ENCODE measurements at places on chromosomes 11 and 22.

- DNase-seq = no peak
Observed at GRCh38 chr22:36298601-36299000, 45.7 kb downstream of the APOL1 start.

DNA sequence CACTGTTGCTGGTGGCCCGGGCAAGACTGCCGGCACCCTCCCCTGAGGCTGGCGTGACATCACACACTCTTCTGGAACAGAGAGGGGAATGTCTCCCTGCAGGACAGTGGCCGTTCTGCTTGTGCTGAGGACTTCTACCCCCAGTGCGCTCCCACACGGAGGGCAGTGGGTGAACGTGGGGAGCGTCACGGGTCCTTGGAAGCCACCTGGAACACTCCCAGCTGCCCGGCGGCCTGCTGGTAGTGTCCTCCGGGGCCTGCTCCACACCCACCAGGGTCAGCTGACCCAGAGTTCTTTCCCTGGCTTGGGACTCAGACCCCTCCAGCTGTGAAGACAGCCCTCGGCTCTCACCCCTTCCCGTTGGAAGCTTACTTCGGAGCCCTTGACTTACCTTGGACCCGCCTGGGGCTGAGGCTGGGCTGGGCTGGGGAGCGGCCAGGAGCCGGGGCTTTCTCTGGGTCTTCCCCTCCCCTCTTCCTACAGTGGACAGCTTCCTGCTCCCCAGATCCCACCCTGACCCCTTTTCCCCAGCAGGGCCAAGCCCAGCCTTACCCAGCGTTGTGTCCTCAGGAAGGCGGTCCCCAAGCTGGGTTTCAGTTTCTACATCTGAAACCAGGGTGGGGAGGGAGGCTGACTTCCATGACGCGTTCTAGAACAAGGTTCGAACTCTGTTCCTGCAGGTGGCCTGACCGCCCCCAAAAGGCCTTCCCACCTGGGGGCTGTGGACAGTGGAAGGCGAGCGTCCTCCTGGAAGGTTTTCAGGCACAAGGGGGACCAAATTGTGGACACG, 14.8 kb upstream of the GAL start:
- DNase-seq = no peak

DNA sequence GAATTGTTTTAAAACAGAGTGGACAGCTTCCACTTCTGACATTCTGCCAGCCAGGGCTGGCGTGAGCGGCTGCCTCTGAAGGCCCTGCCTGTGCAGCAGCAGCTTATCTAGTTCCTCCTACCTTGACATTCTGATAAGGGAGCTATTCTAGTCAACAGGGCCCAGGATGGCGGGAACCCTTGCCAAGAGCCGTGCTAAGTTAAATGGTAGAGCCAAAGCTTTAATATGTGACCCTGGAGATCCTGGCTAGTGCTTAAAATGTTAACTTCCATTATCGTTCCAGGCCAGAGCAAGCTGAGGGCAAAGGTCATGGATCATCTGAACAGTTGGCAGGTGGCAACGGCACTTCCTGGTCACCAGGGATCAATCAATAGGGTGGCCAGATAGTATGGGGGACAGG, 3.5 kb downstream of the KCNJ5 start:
- no peak for DNase-seq

- no peak for DNase-seq
Observed at GRCh38 chr22:46560696-46561295, 23.4 kb upstream of the CELSR1 start.

GRCh38 chr11:120666121-120666639, 154.6 kb downstream of the GRIK4 start:
- DNase-seq = no peak

DNA sequence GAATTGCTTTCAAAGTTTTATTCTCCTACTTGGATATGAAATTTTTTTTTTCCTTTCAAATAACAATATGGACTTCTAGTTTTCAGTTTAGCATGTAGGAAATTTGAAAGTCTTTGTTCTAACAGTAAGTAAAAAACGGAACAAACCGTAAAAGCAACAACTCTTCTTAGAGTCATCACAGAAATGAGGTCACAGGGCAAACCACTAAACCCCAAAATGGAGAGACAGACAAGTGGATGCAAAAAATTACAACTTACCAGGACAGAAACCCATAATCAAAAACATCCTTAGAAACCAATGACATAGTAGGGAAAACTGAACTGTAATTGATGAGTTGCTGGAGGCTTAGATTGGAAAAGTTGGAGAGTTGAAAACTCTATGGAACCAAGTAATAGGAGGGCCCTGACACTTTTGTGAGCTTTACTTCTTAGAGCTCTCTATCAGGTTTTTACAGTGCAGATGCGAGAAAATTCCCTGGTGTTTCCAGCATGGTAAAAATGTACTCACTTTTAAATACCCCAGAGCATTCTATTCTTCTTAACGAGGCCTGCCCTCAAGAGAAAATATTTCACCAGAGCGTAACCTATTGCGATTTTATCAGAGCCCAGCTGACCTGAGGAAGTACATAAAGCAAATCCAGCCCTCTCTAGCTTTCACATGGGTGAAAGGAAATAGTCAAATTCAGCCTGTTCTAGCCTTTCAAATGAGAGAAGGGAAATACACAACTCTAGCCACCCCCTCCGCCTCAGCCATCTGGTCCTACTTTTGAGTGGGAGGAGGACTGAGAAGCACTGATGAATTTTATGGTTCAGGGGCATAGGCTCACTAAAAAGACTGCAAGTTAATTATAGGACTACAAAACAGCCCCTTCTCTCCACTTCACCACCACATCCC, 39.1 kb downstream of the CASP12 start:
- DNase-seq = no peak

GRCh38 chr11:62600367-62601121, 1.1 kb downstream of the MTA2 start:
- no peak for DNase-seq

- DNase-seq = no peak
Observed at GRCh38 chr22:44274918-44275630, 37.7 kb downstream of the SHISAL1 start.

GRCh38 chr11:29527391-29527936, 489.4 kb downstream of the KCNA4 start:
- no peak for DNase-seq

- DNase-seq = no peak
Observed at GRCh38 chr11:110955776-110956175, 243.5 kb upstream of the ARHGAP20 start.

- no peak for DNase-seq
Observed at GRCh38 chr11:129191649-129192048, 476 bp downstream of the ARHGAP32 start.

DNA sequence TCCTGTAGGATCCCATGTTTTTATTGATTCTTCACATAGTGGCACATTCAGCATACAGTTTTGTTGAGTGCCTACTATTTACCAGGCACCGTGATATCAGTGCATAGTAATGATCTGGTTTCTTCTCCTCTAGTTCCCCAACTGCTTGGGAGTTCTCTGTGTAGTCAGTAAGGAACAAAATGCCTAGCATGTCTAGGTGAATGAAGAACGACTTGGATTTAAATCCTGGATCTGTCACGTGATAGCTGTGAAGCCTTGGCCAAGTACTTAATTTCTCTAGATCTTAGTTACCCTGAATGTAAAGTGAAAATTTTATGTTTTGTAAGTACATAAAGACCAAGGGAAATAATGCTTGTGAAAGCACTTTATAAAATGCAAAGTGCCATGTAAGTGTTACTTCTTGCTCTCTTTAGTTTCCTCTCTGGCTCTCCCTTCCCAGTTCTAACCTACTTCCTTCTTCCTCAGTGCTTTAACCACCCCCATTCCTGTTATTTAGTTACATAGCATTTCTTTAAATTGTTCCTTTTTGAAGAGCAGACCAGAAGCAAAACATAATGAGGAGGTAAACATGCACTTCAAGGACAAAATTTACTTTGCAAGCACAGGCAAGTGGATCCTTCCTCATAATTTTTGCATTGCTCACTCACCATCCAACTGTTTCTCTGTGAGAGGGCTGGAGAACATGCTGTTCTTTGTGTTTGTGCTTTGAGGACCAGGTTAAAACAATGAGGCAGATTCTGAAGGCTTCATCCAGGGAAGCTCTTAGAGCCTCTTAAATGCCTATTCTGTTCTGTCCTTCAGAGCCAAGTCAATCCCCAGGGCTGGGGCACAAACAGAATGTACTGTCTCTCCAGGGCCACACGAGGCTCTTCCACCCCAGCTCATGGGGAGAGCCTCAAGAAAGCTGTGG, 353.9 kb upstream of the TENM4 start:
- no peak for DNase-seq

GRCh38 chr22:47474464-47474863, 712.0 kb downstream of the TBC1D22A start:
- no peak for DNase-seq

GRCh38 chr22:42856865-42857704, at the start of gene ARFGAP3:
Gene ARFGAP3 (minus strand): TSS chr22:42857273. CDS start chr22:42857182, 91 bp downstream.
- peak; percentile 86 for DNase-seq

GRCh38 chr11:118374729-118375128, 15.3 kb downstream of the UBE4A start:
- no peak for DNase-seq
